Hematopoietic multipotent progenitor cell treated with erythropoietin and hydrocortisone succinate and interleukin-3 and kit ligand, for 4 days (in vitro differentiated cells): ENCODE measurements at places on chromosomes 12 and 14.

- DNase-seq, result no peak
These were observed 439.5 kb downstream of the CCER1 start for GRCh38 chr12:90515199-90516175.

- no peak for DNase-seq
These were observed 7.1 kb upstream of the CDC42BPB start for GRCh38 chr14:103064436-103064835.

DNA sequence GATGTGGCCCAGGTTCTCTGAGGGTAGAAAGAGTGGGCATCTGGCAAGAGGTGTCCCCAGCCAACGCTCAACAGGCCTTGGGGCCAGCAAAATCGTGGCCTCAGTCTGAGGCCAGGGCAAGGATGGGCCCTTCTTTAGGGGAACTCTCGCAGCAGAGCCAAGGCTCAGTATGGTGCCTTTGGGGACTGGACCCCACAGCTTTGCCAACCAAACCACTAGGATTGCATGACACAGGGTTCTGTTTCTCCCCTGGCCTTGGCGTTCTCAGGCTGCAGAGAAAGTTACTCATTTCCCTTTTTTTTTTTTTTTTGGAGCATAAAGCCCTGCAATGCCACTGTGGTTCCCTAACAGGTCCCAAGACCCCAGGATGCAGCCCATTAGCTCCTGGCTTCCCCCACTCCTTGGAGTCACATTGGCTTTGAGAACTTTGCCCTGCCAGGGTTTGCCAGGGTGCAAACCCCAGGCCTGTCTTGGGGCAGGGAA is 100.6 kb downstream of the LGMN start:
- DNase-seq, result peak; percentile 66

DNA sequence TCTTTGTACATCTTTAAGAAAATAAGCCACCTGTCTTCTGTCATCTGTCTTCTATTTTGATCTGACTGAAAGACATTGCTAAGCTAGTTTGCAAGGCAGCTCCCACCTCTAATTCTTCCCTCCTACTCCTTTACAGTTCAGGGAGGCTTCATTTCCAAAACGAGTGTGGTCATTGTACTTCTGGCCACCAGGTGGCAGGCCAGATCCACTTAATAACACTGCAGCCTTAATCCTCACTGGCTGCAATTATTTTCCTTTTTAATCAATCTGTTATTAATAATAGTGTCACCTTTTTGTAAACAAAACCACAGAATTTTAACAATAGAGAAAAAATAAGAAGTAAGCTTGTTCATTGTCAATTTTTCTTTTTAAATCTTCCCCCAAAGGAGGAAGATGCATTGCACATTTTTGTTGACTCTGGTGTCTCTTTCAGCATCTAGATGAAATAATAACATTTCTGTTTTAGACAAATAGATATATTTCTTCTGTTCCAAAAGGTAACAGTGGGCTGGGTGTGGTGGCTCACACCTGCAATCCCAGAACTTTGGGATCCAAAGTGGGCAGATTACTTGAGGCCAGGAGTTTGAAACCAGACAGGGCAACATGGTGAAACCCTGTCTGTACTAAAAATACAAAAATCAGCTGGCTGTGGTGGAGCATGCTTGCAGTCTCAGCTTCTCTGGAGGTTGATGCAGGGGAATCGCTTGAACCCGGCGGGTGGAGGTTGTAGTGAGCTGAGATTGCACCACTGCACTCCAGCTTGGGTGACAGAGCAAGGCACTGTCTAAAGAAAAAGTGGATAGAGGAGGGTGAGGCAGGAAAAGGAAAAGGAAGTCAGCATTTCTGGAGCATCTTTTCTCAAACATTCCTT is 23.3 kb downstream of the GABARAPL1 start:
- peak; percentile 76 for DNase-seq

DNA sequence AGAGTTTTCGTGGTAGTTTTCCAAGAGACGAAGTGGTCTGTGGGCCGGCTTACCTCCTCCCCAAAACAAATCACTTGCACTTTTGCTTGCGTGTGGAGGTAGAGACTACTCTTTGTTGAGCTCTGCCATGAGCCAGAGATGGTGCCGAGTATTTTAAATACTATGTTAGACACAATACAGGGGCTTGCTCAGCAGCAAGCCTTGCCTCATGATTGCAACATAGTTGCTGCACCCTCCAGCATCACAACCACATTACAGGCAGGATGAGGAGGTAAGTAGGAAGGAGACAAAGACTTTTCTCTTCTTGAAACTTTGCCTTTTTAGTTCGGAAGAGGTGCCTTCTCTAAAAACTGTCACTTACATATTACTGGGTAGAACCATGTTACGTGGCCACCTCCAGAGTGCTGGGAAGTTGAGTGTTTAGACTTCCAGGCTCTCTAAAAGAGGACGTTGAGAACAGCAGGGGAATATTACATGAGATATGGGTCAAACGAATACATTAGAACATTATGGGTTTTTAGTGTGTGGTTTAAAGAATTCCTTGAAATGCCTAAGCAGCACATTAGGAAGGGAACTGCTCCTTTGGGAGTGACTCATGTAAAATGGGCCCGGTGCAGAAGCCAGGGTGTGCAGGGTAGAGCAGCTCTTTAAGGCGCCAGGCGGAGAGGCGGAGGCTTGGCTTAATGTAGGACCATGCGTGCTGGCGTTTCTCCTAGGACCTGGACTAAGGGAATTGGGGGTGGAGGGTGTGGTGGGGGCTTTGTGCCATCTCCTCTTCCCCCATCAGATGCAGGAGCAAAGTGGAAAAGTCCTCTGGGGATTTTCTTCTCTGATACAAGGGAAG is 110.6 kb upstream of the PRMT8 start:
- no peak for DNase-seq

DNA sequence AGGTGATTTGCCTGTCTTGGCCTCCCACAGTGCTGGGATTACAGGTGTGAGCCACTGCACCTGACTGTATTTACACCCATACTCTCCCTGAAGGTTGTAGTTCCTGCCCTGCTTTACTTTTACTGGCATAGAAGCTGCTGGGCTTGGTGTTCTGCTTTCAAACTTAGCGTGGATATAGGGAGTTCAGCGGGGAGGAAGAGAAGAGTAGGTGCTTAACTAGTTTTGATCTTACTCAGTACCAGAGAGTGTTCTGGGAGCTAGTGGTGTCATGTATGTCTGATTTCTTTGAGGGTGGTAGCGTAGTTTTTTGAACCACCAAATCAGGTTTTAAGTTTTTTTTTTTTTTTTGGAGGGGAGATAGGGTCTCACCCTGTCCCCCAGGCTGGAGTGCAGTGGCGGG is 13.8 kb downstream of the RCOR1 start:
- no peak for DNase-seq

DNA sequence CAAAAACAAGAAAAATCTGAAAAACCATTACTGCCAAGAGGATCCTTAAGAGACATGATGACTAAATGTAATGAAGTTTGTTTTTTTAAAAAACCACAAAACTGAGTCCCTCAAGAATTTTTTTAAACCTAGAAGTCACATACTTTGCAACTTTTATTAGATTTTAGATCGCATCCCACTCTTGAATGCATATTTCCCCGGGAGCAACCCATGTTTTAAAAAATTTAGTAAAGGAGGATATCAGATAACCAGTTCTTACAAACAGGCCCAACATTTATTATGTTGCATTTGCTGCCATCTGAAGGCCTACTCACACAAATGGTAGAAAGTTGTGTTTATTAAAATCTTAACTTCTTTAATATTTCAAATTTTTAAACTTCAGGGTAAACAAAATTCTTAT is 44.3 kb upstream of the CCT2 start:
- DNase-seq, result peak; percentile 10

DNA sequence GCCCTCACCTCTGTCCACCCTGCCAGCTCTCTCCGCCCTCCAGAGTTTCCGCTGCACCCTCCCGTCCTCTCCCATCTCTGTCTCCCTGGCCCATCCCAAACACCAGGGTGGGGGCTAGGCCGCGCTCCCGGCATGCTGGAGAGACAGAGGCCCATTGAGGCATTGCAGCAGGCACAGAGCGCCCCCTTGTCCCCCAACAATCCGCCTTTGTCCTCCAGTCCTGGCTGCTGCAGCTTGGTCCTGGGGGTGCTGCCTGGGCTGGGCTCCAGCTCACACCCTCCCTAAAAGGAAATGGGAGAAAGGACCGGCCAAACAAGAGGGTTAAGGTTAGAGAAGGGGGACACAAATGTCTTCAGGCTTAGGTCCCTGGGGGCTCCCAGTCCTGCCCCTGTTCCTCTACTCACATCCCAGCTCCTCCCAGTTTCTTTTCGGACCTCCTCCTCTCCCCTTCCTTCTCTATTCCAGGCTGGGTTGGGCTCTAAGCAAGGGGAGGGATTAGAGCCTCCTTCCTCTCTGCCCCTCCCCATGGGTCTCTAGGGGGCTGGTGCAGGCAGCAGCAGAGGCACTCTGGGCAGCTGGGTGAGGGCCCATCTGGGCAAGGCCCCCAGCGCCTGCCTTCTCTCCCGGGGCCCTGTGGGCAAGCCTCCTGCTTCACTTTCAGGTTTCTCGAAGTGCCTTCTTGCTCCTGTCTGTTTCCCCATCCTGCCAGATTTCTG is at the start of gene CMTM5:
Gene CMTM5 (plus strand): TSS at position 565 of the 716 bp plus-strand sequence. CDS start 206 bp downstream, outside the sequence.
- DNase-seq, result peak; percentile 77
